ENCODE measurements at places on chromosomes 6 and 20. TPM values are rescaled to one million over a fixed set of nuclear protein-coding genes. Genes with fewer than 3 reads are reported as not detected.

DNA sequence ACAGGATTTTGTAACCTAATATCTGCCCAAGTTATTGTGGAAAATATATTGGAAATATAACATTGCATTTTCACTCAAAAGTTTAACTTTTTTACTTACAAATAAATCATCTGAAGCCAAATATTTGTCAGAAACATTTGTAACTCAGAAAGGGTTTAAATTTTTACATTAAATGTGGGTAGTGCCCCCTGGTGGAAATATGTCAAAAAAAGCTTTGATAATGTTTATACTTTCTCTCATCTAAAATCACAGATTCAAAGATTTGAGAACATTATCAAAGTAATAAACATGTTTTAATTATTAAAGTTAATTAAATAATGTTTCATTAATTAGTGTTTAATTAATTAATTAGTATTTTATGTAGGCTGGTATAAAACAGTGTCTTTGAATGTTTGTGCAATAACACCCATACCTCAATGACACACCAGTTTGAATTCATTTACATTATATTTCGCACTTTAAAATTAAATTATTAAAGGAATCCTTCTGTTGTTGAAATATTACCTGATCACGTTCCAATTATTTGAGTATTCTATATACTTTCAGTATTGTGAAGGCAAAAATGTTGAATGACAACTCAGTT lies 320.1 kb upstream of the FKBP1C start:
- no peak overlapping the region for H3K27ac ChIP-seq
- H3K36me3 ChIP-seq = no peaks in the 10 kb centered on the region
- H3K27me3 ChIP-seq = no peaks in the 10 kb centered on the region
- no peak overlapping the region for H3K4me3 ChIP-seq
- DNase-seq = no peak
- no peaks in the 10 kb centered on the region for H3K4me1 ChIP-seq

The PPP1R14C gene
- total RNA-seq = 6.6 TPM

- no peak for DNase-seq
- no peaks in the 10 kb centered on the region for H3K4me1 ChIP-seq
- H3K27me3 ChIP-seq = no peaks in the 10 kb centered on the region
- H3K4me3 ChIP-seq = no peak overlapping the region
These were observed 506.6 kb upstream of the NOX3 start for GRCh38 chr6:155962276-155962675.

The PNLDC1 gene
- total RNA-seq = 0.11 TPM

DNA sequence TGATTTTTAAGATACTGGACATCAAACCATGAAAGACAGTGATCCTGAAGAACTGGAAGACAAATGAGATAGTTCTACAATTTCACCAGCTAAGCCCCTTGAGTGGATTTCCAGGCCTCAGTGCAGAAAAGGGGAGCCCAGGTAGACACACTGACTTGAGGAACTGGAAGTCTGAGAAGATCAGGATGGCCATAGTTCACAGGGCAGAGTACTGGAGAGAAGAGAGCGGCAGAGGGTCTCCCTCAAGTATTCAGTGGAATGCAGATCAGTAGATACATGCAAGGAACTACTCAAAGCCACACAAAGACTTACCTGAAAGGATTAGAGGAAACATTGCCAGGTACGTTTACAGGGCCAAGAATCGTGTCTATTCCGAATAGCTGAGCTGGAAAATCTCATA lies 224.3 kb downstream of the LRFN2 start:
- no peaks in the 10 kb centered on the region for H3K4me1 ChIP-seq
- H3K27me3 ChIP-seq = no peaks in the 10 kb centered on the region
- DNase-seq = no peak

DNA sequence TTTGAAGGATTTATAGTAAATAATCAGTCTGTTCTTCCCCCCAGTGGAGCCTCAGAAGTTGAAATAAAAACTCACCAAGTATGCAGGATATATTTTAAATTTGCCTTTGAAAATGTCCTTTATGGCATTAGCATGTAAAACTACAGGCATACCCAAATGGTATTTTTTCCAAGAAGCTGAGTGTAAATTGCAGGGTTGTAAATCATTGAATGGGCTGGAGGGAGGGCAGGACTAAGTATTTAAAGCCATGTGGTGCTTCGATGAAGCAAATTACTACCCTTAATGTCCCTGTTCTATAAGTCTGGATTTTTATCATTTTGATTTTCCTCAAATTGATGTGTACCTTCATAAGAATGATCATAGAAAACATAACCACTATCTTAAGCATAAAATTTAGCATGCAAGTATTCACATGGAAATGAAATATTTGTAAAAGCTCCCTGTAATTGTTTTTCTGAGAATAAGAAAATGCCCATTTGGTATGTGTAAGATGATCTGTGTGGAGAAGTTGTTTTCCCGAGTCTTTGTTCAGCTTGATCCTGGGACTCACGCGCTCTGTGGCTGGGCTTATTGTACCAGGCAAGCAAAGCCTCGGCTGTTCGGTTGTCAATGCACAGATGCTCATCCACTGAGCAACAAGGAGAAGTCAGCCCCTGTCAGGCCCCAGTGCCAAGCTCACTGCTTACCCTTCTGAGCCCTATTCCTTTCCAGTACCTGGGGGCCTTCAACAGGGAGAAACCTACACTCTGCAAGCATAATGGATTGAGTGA lies 66.7 kb downstream of the CD164 start:
- H3K4me1 ChIP-seq = no peaks in the 10 kb centered on the region
- H3K4me3 ChIP-seq = no peak overlapping the region
- no peaks in the 10 kb centered on the region for H3K27me3 ChIP-seq
- H3K27ac ChIP-seq = no peak overlapping the region
- no peaks in the 10 kb centered on the region for H3K36me3 ChIP-seq
- DNase-seq = no peak

The BNIP5 gene
- not detected for total RNA-seq

DNA sequence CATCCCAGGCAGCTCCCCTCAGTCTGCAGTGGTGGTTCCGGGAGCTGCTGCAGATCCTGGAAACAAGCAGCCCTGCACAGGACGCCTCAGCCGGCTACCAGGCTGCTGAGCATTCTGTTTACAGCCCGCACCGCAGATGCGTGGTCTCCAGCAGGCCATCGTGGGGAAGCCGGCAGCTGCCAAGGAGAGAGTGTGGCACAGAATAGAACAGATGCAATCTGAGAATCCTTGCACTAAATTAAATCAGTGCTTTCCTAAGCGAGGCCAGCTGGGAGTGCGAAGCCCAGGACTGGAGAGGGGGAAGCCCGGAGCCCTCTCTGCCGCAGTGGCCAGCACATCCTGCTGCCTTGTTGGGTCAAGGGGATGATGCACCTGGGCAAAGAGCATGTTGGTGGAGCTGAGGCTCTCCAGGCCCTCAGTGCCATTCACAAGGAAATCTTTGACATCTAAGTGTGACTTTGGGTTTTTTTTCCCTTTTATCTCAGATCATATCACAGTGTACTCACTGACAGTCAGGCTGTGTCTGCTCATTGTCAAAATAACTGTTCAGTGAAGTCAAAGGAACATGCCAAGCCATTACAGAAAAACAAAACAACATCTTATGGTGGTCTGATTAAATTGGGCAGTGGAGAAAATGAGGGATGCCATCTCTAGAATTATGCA lies 118.1 kb downstream of the SYNDIG1 start:
- H3K27me3 ChIP-seq = no peaks in the 10 kb centered on the region
- H3K36me3 ChIP-seq = no peaks in the 10 kb centered on the region
- H3K27ac ChIP-seq = no peak overlapping the region
- H3K4me3 ChIP-seq = no peak overlapping the region

GRCh38 chr6:122365775-122366403 lies 33.6 kb upstream of the HSF2 start:
- no peaks in the 10 kb centered on the region for H3K36me3 ChIP-seq
- H3K27ac ChIP-seq = no peak overlapping the region
- H3K4me3 ChIP-seq = no peak overlapping the region
- no peak for DNase-seq
- no peaks in the 10 kb centered on the region for H3K27me3 ChIP-seq
- no peaks in the 10 kb centered on the region for H3K4me1 ChIP-seq

DNA sequence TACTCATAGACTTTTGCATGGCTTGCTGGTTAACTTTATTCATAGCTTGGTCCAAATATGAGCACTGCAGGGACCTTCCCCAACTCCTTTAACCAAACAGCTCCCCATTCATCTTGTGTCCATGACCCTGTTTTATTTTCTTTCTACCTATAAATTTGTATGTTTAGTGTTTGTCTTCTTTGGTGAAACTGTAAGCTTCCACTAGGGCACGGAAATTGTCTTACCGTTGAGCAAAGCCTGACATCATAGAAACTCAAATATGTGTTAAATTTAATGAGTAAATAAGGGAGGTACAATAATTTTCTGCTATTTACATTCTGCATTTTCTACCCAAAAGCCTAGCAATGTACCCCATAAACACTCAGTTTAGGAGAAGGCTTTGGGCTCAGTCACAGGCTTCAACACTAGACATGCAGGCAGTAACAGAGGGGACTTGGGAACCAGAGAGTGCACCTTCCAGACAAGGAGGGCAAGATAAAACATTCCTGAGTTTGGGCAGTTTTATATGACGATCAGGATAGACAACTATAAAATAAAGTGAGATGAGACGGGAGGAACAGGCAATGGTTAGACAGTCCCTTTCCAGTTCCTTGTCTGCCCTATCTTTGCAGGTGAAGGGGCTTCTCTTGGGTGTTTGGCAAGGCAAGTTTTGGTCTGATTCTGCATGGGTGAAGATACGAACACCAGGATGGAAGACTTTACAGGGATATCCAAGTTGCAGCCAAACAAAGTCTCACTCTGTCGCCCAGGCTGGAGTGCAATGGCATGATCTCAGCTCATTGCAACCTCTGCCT lies 46.2 kb upstream of the ZNF217 start:
- DNase-seq = no peak
- no peak overlapping the region for H3K4me3 ChIP-seq

GRCh38 chr6:36350681-36351571 lies 14.2 kb upstream of the BNIP5 start:
- peak overlapping the region; percentile 96 for H3K27ac ChIP-seq
- no peaks in the 10 kb centered on the region for H3K27me3 ChIP-seq
- DNase-seq = peak; percentile 100

The TJAP1 gene
- total RNA-seq = 28.3 TPM

DNA sequence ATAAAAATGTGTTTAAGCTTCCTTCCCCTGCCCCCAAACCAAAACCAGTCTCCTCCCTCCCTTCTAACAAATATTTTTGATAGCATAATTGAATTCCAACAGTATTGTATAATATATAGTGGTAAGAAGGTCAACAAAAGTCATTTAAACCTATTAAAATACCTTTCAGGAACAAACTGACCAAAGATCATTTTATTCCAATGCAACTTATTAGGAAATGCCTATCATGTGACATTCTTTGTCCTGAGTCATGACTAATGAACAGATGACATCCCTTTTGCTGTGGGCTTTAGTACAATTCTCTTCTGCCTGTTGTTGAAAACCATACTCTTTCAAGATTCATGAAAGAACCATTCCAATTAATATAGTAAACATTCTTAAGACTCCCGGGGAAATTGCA lies 51.5 kb upstream of the TRAF3IP2 start:
- peak overlapping the region; percentile 47 for H3K27ac ChIP-seq
- DNase-seq = peak; percentile 75
- no peak overlapping the region for H3K4me3 ChIP-seq

DNA sequence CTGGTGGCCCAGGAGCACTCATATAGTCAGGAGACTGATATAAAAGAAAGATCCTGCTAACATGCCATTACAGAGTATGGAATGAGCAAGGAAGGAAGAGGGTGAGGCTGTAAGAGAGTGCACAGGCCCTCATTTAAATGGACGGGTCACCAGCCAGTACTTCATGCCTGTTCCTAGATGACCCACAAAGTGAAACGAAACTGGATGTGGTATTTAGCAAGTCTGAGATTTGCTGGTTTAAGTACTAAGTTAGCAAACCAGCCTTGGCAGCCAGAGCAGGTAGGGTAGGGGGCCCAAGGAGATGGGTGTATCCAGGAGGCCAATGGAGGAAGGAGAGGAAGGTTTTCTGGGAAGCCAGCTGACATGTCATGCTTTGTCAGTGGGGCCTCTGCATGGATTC lies 15.9 kb downstream of the NT5E start:
- H3K27ac ChIP-seq = peak overlapping the region; percentile 97
- DNase-seq = no peak
- no peaks in the 10 kb centered on the region for H3K27me3 ChIP-seq

GRCh38 chr20:59217794-59218280 lies 54.2 kb downstream of the ZNF831 start:
- no peak overlapping the region for H3K27ac ChIP-seq
- no peak for DNase-seq
- H3K36me3 ChIP-seq = no peaks in the 10 kb centered on the region
- peaks cover 5% of the 10 kb centered on the region for H3K4me1 ChIP-seq

The EEF1A2 gene
- 37.6 TPM for total RNA-seq

DNA sequence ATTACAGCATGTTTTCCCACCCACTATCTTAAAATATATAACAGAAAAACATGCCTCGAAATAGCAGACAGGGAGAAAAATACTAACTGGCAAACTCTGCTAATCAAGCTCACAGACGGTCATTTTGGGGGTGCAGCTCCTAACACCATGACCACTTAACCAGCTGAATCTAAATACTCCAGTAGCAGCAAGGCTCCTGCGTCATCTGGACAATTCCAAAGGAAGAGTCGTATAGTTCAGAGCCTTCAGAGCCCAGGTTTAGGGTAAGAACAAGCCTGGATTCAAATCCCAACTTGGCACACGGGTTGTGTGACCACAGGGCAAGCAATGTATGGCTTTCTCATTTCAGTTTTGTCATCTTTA lies 81.3 kb upstream of the COL21A1 start:
- H3K27ac ChIP-seq = no peak overlapping the region
- no peaks in the 10 kb centered on the region for H3K36me3 ChIP-seq
- no peak for DNase-seq
- H3K27me3 ChIP-seq = no peaks in the 10 kb centered on the region
- H3K4me3 ChIP-seq = no peak overlapping the region
- H3K4me1 ChIP-seq = peaks cover 5% of the 10 kb centered on the region

The TMEM244 gene
- total RNA-seq = not detected

The SLC13A3 gene
- total RNA-seq = 0.66 TPM

- H3K27me3 ChIP-seq = peaks cover 33% of the 10 kb centered on the region
- H3K4me1 ChIP-seq = peaks cover 27% of the 10 kb centered on the region
- peak; percentile 45 for DNase-seq
- H3K27ac ChIP-seq = no peak overlapping the region
- peak overlapping the region; percentile 77 for H3K4me3 ChIP-seq
These were observed 117.8 kb downstream of the RTN4IP1 start for GRCh38 chr6:106511288-106512047.

GRCh38 chr6:66896415-66896814 lies 1189.4 kb upstream of the EYS start:
- no peak overlapping the region for H3K27ac ChIP-seq
- H3K4me1 ChIP-seq = no peaks in the 10 kb centered on the region
- H3K36me3 ChIP-seq = no peaks in the 10 kb centered on the region
- peak; percentile 30 for DNase-seq
- H3K27me3 ChIP-seq = no peaks in the 10 kb centered on the region

- H3K27me3 ChIP-seq = peaks cover 4% of the 10 kb centered on the region
- H3K4me1 ChIP-seq = peaks cover 16% of the 10 kb centered on the region
- H3K36me3 ChIP-seq = no peaks in the 10 kb centered on the region
- H3K4me3 ChIP-seq = no peak overlapping the region
- DNase-seq = no peak
- H3K27ac ChIP-seq = no peak overlapping the region
These were observed 141.1 kb upstream of the AFDN start for GRCh38 chr6:167685654-167686053.

The TRIM31 gene
- not detected for total RNA-seq

- H3K4me3 ChIP-seq = peak overlapping the region; percentile 96
- peaks cover 25% of the 10 kb centered on the region for H3K4me1 ChIP-seq
- no peaks in the 10 kb centered on the region for H3K36me3 ChIP-seq
- H3K27ac ChIP-seq = peak overlapping the region; percentile 100
These were observed 954 bp upstream of the BLCAP start for GRCh38 chr20:37528446-37529213.

- H3K27ac ChIP-seq = no peak overlapping the region
- H3K27me3 ChIP-seq = peaks cover 100% of the 10 kb centered on the region
- DNase-seq = no peak
- no peak overlapping the region for H3K4me3 ChIP-seq
- H3K36me3 ChIP-seq = no peaks in the 10 kb centered on the region
- peaks cover 3% of the 10 kb centered on the region for H3K4me1 ChIP-seq
These were observed 1.8 kb upstream of the SIM1 start for GRCh38 chr6:100466410-100467128.

Measured in astrocyte (in vitro differentiated cells and primary cell).